CD4-positive, alpha-beta T cell treated with Interleukin-10 for 1 hour (primary cell): ENCODE measurements at places on chromosomes 4 and X.

DNA sequence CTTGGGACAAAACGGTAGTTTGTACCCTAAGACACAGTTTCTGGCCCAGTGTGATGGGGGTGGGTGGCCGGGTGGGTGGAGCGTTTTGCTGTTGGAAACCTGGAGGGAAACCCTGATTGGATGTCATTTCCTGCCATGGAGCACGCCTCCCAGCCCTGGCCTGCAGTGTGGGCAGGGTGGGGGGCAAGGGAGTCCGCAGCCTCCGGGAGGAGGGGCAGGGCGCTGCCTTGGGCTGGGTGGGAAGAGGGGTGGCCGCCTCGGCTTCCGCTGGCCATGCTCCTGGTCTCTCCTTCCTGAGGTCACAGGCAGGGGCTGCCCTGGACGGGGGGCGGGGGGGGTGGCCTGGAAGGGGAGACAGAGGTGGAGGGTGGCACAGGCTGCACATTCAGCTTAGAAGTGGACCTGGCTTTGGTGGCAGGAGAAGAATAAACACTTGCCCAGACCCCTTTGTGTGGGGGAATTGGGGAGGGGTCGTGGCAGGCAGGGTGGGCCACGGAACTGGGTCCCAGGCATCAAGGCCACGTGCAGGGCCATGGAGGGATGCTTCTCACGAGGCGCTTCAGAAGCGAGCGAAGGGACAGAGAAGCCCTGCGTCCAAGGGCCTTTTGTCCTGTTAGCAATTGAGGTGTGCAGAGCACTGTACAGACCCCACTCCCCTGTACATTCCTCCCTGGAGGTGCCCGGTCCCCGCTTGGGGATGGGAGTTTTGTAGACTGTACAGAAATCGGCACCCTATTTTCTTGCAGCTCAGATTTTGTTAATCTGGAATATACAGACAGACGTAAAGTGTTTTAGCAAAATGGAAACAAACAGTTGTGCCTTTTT is 6.2 kb downstream of the NAT8L start:
- no peak for DNase-seq

DNA sequence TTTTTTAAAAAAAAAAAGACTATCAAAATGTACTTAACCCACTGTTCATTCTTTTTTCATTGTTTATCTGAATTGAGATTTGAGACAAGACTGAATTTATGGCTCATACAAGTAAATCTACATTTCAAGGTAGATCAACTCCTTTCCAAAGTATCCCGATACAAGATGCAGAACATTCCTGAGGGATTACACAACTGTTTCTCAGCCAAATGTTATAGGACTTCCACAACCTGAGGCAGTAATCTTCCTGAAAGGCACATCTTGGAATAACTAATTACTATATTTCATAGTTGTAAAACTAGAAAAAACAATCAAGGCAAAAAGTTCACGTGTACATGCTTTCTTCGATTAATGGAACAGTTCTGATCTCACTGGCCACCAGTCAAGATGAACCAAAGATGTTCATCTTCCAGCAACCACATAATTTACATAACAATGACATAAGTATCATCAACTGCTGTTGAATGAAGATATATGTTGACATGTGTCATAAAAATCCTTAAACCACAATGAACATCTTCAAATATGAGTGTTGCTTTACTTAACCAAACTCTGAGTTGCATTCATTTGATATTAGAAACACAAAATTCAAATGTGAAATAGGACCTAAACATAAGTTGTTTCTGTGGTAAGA is 225.2 kb upstream of the DKK2 start:
- DNase-seq: no peak

GRCh38 chrX:110081740-110082139 is 78.8 kb downstream of the TMEM164 start:
- DNase-seq: no peak

- DNase-seq: no peak
Measured at GRCh38 chrX:6983207-6983955, 164.1 kb upstream of the STS start.

- DNase-seq: no peak
Measured at GRCh38 chrX:106626789-106627188, 15.0 kb downstream of the RADX start.

DNA sequence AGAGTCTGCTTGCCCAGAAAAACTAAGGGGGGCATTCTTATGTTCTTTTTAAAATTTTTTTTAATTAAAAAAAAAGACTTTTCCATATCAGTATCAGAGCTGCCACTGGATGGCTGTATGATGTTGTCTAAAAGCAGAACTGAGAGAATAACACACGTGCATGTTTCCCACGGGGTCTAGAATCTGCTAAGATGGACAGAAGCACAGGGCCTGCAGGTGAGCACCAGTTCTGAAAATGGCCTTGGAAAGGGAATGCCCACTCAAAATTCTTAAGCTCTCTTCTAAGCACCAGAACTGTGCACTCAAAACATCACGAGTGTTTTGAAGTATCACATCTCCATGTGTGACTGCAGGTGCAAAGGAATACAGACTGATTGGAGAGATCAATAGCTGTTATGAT is 61.1 kb downstream of the ARAP2 start:
- DNase-seq: no peak

GRCh38 chr4:16237715-16238114 is 11.4 kb upstream of the TAPT1 start:
- DNase-seq: no peak

DNA sequence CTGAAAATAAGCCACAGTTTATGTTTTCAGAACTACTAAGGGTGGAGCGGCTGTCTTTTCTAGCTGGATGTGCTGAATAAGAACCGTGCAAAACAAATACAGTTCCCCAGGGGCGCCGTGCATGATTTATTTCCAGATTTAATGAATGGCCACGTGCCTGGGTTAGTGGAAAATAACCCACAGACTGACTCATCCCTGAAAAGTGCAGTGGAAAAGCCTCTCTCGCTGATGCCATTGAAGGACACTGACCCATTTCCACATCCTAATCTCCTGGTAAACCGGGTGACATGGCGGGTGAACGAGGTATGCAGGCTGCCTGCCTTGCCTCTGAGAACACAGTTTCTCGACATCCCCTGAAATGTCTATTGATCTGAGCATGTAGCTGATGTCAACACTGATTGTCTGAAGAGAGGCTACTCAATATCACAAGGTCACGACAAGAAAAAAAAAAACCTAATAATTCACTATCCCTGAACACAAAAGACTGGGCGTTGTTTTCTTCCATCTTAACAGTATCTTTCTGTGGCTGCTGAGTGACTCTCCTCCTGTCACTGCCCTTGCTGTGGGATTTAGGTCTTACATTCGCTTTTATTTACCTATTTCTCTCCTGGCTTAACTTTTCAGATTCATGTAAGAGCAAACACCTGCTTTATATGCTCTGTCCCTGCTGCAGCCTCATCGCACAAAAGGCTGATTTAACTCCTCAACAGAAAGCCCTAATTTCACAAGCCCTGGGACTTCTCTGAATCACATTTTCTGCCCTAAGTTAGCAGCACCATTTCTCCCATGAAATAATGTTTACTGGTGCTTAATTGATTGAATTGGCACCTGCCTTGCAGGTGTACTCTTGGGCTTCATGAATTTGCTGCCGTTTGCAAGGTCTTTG is 76.9 kb upstream of the SCOC start:
- DNase-seq: no peak

GRCh38 chr4:122744229-122744628 is 11.7 kb downstream of the BBS12 start:
- DNase-seq: no peak

DNA sequence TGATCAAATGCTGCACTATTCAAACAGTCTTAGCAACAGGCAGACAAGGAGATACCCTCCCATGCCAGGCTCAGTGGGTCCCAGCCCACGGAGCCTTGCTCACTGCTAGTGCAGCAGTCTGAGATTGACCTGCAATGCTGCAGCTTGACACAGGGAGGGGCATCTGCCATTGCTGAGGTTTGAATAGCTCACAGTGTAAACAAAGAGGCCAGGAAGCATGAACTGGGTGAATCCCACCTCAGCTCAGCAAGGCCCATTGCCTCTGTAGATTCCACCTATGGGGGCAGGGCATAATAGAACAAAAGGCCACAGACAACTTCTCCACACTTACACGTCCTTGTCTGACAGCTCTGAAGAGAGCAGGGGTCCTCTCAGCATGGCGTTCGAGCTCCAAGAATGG is 26.6 kb upstream of the ZXDB start:
- DNase-seq: no peak

- no peak for DNase-seq
Measured at GRCh38 chrX:149275836-149276235, 229.3 kb downstream of the IDS start.

- no peak for DNase-seq
Measured at GRCh38 chr4:7104366-7105031, 36.6 kb upstream of the GRPEL1 start.

DNA sequence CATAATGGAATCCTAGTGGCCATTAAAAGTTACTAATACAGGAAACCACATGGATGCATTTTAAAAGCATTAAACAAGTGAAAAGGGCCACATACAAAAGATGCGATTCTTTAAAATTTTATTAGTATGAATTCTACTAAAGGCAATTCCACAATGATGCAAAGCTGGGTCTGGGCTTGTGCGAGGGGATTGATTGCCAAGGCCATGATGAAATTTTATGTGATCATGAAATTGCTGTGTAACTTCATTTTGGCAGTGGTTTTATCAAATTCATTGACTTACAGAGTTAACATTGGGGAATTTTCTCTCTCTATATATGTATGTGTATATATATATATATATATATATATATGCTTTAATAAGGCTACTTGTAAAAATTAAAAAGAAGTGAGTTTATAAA is 1142.5 kb upstream of the IGFBP7 start:
- DNase-seq: no peak

DNA sequence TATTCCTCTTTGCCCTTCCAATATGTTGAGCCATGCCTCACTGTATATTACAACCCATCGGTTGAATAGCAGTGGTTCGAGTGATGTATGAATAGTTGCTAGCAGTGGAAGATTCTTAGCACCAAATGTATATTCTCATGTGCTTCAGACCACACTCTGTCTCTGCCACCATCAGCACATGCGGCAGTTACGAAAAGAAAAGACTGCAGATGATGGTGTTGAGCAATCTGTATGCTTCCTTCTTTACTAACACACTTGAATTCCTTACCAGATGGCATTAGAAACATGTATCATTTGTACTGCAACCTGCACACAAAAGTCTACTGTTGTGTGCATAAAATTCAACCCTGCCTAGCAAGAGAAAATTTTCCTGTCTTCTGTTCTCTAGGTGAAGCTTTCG is 214.6 kb downstream of the ENOX2 start:
- DNase-seq: no peak

- no peak for DNase-seq
Measured at GRCh38 chrX:24760363-24761000, 66.8 kb downstream of the POLA1 start.

GRCh38 chr4:183014361-183015084 is 84.5 kb upstream of the WWC2 start:
- DNase-seq: no peak

- DNase-seq: no peak
Measured at GRCh38 chr4:38983787-38984598, 48.2 kb downstream of the TMEM156 start.

GRCh38 chrX:130916636-130917422 is 13.8 kb upstream of the ENOX2 start:
- peak; percentile 49 for DNase-seq
